Stimulated activated naive CD8-positive, alpha-beta T cell treated with anti-CD3 and anti-CD28 coated beads, Interleukin-15, amount 100 ng/mL, for 72 hours (primary cell): ENCODE measurements at places on chromosomes 4 and X.

DNA sequence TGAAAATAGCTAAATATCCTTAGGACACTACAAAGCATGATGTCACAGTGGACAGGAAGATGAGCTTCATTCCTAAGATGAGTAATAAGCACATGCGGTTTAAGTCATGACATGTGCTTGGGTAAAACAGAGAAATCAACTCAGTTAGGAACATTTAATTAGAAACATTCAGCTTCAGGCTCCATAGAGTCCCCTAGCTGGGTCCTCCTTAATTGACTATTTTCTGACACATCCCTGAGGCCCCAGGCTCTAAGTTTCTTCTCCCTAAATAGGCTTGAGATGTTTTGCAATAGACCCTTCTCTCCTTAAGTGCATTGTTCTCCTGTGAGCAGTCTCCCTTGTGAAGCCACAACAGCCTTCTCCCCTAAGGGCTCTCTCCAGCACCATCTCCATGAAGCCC lies 70.4 kb upstream of the ANXA3 start:
- no peak for DNase-seq

GRCh38 chrX:16305187-16305586 lies 137.9 kb downstream of the MAGEB17 start:
- no peak for DNase-seq

DNA sequence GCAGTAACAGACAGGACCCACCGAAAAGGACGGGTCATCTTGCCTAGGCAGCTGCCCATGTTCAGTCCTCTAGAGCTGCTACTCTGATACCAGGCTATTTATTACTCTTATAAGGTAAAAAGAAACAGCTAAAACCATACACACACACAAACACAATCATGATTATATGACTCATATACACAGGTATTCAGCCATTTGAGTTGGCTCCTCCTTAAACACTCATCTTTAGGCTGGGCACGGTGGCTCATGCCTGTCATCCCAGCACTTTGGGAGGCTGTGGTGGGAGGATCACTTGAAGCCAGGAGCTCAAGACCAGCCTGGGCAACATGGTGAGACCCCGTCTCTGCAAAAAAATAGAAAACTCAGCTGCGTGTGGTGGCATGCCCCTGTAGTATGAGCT lies 76.6 kb downstream of the F11 start:
- no peak for DNase-seq

- DNase-seq: no peak
Measured at GRCh38 chrX:40863671-40864070, 128.3 kb upstream of the MED14 start.

- DNase-seq: peak; percentile 39
Measured at GRCh38 chrX:124346117-124346876, at the start of gene SH2D1A. SH2D1A (plus strand) TSS chrX:124346563; CDS start chrX:124346643, 80 bp downstream.

- no peak for DNase-seq
Measured at GRCh38 chr4:7434766-7435150, at the start of gene PSAPL1. PSAPL1 (minus strand) TSS chr4:7434930; CDS start chr4:7434879, 51 bp downstream.

- no peak for DNase-seq
Measured at GRCh38 chr4:104128850-104129213, 365.9 kb downstream of the CXXC4 start.

GRCh38 chr4:1475277-1476139 lies 69.3 kb upstream of the NKX1-1 start:
- DNase-seq: no peak

DNA sequence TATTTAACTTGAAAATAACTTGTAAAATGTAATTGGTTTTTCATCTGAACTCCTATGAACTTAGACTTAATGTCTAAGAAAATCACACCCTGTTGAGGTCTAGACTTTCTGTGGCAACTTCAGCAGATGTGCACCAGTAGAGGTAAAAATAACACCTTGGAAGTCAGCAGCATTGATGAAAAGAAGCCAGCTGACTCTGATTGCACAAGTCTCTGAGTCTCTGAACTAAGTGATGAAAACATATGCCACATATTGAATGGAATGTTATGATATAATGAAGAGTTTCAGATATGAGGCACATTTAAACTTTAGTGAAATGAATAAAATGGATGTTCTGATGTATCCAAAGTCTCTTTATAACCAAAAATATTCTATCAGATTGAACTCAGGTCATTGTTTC lies 155.4 kb downstream of the GPM6A start:
- no peak for DNase-seq

DNA sequence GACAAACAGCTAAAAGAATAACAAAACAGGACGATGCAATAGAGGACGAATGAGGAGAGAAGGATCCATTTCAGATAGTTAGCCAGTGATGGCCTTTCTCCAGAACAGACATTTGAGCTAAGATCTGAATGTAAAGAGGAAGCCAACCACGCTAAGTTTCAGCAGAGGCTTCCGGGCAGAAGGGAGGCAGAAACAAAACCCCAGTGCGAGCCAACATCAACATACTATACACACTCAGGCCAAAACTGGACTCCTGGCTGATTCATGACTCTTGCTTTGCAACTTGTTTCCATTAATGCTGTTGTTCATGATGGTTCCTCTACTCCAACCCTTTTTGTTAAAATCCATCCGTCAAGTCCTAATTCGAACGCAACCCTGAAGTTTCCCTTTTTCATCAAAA lies 730.3 kb downstream of the TRIML1 start:
- no peak for DNase-seq

- DNase-seq: no peak
Measured at GRCh38 chrX:132532097-132532496, 43.3 kb upstream of the MBNL3 start.
